ENCODE measurements at places on chromosomes 7 and 10.
A peak's percentile ranks its signal among the peaks of the same experiment; 100 is the strongest.

- DNase-seq, result peak; percentile 19
Observed at GRCh38 chr10:70130878-70131559, 1.6 kb downstream of the AIFM2 start.

- no peak for DNase-seq
Observed at GRCh38 chr10:2023687-2024086, 286.4 kb upstream of the ADARB2 start.

DNA sequence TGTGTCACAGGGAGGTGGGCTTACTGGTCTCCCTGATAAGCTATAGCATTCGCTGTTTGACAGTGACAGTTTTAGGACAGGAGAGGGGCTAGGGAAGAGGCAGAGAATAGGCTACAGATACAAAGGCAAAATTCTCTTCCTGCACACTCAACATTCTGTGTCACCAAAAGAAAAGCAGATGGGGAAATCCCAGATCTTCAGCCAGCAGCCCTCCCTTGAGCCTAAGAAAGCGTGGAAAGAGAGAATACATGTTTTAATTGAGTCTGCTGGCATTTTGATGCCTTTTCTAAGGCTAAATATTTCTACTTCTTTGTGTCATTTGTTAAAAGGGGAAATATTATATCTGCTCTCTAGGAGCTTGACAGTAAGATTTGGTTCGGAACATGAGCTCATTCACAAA, 247.0 kb downstream of the TRIL start:
- no peak for DNase-seq

DNA sequence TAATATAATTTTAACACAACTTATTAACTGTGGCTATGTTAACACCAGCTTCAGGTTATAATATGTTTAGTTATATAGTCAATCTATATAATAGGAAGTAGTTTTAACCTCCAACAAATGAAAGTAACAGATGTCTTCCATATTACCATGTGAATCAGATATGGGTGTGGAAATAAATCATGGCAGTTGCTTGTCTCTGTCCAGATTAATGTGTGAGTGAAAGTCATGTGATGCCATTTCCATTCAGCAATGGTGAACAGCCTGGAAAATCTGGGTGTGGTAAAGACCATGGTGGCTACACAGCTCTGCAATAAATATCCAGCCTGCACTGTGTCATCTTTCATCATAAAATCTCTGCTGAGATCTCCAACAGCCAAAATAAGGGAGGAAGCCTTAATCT, 27.8 kb downstream of the HEPACAM2 start:
- DNase-seq, result no peak
